ENCODE measurements at places on chromosomes 4 and X. TPM values are rescaled to one million over a fixed set of nuclear protein-coding genes. Genes with fewer than 3 reads are reported as not detected.

DNA sequence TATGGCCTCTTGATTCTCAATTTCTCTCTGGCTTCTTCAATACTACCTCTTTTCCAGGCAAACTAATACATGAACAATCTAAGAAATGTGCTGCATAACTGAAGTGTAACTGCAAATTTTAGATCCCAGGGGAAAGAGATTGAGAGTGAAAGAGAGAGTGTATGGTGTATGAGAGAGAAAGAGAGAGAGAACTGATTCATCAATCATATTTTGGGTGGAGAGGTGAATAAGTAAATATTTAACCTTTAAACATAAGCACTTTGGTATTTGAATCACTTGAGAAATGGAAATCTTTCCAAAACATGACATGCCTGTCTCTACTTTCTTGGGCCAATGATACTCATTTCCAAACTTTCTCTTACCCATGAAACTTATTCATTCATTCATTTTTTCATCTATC lies 147.2 kb upstream of the DIPK2B start:
- no peaks in the 10 kb centered on the region for H3K4me1 ChIP-seq
- no peaks in the 10 kb centered on the region for H3K36me3 ChIP-seq
- no peak for DNase-seq
- no peak overlapping the region for H3K27ac ChIP-seq
- no peak overlapping the region for H3K4me3 ChIP-seq

ADH5 gene
- total RNA-seq: 252 TPM

DNA sequence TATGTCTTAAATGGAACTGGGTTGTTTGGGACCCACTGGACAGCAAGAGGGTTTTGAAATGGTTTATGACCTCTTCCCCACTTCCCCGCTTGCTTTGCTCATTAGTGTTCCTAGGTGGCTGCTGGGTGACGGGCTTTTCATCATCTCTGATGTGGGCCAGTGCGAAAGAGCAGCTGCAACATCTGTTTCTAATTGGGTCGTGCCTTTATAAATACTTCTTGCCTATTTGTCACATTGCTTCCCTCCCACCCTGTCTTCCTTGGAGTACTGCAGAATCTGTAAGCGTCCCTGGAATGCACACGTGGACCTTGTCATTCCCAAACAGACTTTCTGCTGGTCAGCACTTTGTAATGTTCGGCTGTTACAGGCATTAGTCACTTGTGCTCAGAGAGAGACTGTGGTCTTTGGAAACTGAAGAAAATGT lies 35.2 kb downstream of the SEPTIN11 start:
- peak overlapping the region; percentile 39 for H3K27ac ChIP-seq
- H3K27me3 ChIP-seq: no peaks in the 10 kb centered on the region
- peaks cover 5% of the 10 kb centered on the region for H3K36me3 ChIP-seq
- H3K4me3 ChIP-seq: no peak overlapping the region

MAGEA10 gene
- not detected for total RNA-seq

DNA sequence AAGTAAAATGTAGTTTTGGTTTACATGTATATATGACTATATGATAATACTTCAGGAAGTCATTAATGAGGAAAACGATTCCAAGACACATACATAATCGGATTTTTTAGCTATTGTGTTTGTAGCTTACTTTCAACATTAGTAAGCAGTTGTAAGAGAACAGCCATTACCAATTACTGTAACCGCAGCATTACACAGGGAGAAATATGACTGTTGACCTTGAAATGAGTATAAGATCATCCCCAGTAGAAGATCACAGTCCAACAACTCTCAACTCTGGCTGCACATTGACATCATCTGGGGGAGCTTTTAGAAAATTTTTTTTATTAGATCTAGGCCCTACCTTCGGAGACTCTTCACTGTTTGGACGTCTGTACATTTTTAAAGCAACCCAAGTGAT lies 762.0 kb upstream of the MAGEB2 start:
- no peaks in the 10 kb centered on the region for H3K36me3 ChIP-seq
- no peak for DNase-seq
- H3K4me3 ChIP-seq: no peak overlapping the region
- H3K4me1 ChIP-seq: no peaks in the 10 kb centered on the region
- H3K27me3 ChIP-seq: no peaks in the 10 kb centered on the region

GLOD5 gene
- total RNA-seq: not detected

- no peak overlapping the region for H3K4me3 ChIP-seq
- H3K4me1 ChIP-seq: no peaks in the 10 kb centered on the region
These were observed 976.2 kb downstream of the RAB28 start for GRCh38 chr4:12507868-12508481.

- no peak overlapping the region for H3K27ac ChIP-seq
- no peaks in the 10 kb centered on the region for H3K27me3 ChIP-seq
- no peak overlapping the region for H3K4me3 ChIP-seq
- peaks cover 6% of the 10 kb centered on the region for H3K4me1 ChIP-seq
These were observed 34.0 kb upstream of the VEGFD start for GRCh38 chrX:15418041-15418706.

GYPE gene
- not detected for total RNA-seq

TENM3 gene
- total RNA-seq: 46.9 TPM

DNA sequence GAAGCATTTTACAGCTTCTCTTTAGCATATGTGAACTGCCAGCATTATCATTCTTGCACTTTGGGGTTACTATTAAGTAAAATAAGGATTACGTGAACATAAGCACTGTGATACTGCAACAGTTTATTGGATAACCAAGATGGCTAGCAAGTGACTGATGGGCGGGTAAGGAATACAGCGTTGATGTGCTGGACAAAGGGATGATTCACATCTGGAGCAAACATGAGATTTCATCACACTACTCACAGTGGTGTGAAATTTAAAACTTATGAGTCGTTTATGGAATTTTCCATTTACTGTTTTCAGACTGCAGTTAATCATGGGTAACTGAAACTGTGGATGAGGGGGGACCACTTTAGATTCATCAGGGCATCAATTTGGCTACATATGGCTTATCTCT lies 16.0 kb downstream of the NBDY start:
- H3K36me3 ChIP-seq: peaks cover 52% of the 10 kb centered on the region
- no peaks in the 10 kb centered on the region for H3K4me1 ChIP-seq

DNA sequence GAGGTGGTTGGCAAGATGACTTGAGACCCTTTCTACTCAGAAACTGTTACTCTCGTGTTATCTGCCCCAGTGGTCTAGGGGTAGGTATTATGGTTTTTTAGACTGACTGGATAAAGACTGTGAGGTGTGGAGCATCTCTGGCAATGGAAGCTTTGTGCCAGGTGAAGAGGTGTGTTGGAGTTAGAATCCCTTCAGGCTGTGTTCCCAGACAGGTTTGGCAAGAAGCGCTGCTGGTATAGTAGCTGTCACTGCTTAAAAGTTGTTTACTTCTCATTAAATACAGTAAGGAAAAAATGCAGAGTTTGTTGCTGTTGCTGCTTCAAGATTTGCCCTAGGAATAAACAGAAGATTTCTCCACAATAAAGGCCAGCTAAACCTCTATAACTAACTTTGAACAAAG lies 35.3 kb downstream of the AREG start:
- H3K4me1 ChIP-seq: no peaks in the 10 kb centered on the region
- H3K4me3 ChIP-seq: no peak overlapping the region
- H3K27ac ChIP-seq: no peak overlapping the region
- DNase-seq: no peak

- no peaks in the 10 kb centered on the region for H3K27me3 ChIP-seq
- no peak overlapping the region for H3K27ac ChIP-seq
- H3K4me3 ChIP-seq: no peak overlapping the region
- H3K36me3 ChIP-seq: no peaks in the 10 kb centered on the region
- no peak for DNase-seq
These were observed 218.5 kb upstream of the LNX1 start for GRCh38 chr4:53809816-53810215.

GPRASP2 gene
- total RNA-seq: 20.9 TPM

TDO2 gene
- not detected for total RNA-seq

GRCh38 chr4:114577386-114577785 lies 21.2 kb upstream of the UGT8 start:
- H3K4me3 ChIP-seq: no peak overlapping the region
- peaks cover 8% of the 10 kb centered on the region for H3K36me3 ChIP-seq
- no peak overlapping the region for H3K27ac ChIP-seq

- no peaks in the 10 kb centered on the region for H3K27me3 ChIP-seq
- DNase-seq: no peak
- no peaks in the 10 kb centered on the region for H3K4me1 ChIP-seq
- no peak overlapping the region for H3K4me3 ChIP-seq
- H3K36me3 ChIP-seq: no peaks in the 10 kb centered on the region
These were observed 122.6 kb upstream of the CPEB2 start for GRCh38 chr4:14879683-14880082.

UGT2B10 gene
- not detected for total RNA-seq

DCAF12L1 gene
- total RNA-seq: 0.89 TPM

UGT2B17 gene
- not detected for total RNA-seq

DNA sequence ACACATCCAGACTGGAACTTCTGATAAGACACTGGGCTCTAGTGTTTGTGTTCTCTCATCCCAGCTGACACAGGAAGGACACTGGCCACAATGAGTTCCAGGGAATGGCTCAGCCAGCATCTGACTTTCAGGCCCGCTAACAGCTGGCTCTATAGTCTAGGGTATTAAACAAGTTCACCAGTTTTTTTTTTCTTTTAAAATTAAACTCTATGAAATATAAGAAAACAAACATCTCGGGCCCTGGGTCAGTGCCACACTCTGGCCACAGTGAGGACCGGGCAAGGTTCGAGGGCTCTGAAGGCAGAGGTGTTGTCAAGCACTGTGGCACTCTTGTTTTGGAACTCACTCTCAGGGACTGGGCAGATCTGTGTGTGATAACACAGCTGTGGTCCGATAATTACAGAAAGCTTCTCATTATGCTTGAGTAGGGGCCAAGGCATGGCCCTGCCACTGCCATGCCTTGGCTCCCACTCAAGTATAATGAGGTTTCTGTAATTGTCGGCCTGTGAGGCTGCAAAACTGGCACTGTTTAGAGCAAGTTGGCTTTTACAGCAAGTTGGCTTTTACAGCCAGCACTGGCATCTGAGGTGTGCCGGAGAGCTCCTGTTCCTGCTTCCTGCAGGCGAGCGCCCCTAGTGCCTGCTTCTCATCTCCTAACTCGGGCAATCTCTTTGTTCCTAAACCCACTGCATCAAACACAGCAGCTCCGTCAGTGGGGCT lies 62.8 kb downstream of the PPP1R2C start:
- no peaks in the 10 kb centered on the region for H3K36me3 ChIP-seq
- peak; percentile 57 for DNase-seq
- no peak overlapping the region for H3K4me3 ChIP-seq
- H3K27me3 ChIP-seq: no peaks in the 10 kb centered on the region

GRCh38 chr4:72663828-72664227 lies 94.8 kb upstream of the ADAMTS3 start:
- H3K4me3 ChIP-seq: peak overlapping the region; percentile 48
- peak overlapping the region; percentile 62 for H3K27ac ChIP-seq
- DNase-seq: no peak
- no peaks in the 10 kb centered on the region for H3K36me3 ChIP-seq
- no peaks in the 10 kb centered on the region for H3K27me3 ChIP-seq

JADE1 gene
- total RNA-seq: 37.3 TPM

- H3K4me3 ChIP-seq: no peak overlapping the region
- H3K27me3 ChIP-seq: no peaks in the 10 kb centered on the region
- H3K4me1 ChIP-seq: no peaks in the 10 kb centered on the region
- no peak for DNase-seq
These were observed 11.8 kb upstream of the LCORL start for GRCh38 chr4:18033111-18034085.

DNA sequence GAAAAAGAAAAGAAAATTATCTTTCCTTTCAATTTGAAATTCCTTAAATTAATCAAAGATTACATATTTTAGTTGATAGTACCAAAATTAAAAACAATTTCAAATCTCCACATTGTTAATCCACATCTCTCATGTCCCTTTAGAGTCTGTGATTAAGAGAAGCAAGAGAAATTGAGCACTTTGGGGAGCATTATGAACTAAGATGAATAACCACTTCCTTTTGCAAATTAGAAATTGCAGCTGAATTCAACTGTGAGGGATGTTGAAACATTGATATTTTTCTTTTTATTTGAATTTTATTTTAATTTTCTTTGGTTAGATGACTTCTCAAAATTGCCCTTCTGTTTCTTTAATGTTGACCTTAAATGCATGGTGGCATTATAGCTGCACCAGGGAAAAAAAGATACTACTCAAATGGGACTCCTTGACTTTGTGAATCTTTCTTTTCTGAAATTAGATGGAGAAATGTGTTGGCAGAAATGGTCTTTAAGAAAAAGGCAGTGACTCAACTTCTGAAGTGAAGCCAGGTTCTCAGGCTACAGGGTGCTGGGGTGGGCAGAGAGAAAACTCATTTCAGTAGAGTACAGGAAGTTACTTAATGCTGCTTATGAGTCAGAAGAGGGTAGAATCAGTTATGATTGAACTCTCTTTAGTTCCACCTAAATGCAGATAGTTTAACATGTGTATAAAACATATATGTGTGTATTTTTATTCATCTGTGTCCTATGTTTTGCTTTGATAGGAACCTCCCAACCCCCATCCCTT lies 92.0 kb upstream of the TNIP3 start:
- DNase-seq: no peak
- no peak overlapping the region for H3K27ac ChIP-seq
- no peaks in the 10 kb centered on the region for H3K36me3 ChIP-seq
- no peak overlapping the region for H3K4me3 ChIP-seq

DNA sequence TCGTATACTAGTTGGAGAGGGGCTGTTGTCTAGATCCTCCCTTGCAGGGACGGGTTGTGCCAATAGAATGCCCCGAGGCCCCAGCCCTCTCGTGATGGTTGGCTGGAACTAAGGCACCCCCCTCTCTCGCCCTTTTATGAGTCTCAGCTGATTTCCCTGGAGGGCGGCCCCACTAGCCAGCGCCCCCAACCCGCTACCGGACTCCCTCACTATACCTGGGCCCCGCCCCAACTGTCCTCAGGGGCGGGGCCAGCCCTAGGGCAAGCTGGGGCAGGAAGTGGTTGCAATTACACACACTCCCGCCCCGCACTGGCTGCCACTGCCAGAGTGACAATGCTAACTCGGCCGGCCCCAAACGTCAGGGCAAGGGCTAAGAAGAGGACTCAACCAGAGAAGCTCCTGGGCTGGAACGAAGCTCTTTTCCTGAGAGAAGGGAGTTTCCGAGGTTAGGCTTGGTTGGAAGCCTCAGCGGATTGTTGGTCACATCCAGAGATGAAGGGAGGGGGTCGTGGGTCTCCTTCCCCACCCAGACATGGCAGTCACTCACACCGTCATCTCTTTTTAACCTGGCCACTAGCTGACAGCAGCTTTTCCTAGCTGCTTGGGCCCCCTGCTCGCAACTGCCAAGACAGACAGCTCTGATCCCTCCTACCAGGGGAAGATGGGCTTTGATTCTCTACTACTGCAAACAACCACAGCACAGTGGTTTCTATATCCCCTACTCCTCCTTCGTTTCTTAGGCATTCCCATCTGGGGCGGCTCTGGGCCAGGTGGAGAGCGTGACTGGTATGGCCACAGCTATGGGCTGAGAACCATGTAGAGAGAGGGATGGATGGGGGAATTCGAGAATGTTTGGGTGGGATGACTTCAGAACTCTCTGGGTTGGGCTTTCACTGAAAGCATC lies 21.0 kb upstream of the BCORL1 start:
- no peaks in the 10 kb centered on the region for H3K36me3 ChIP-seq
- peak overlapping the region; percentile 49 for H3K4me3 ChIP-seq
- H3K4me1 ChIP-seq: peaks cover 39% of the 10 kb centered on the region
- peak; percentile 23 for DNase-seq

USP17L24 gene
- not detected for total RNA-seq

Data from neural crest cell (in vitro differentiated cells).